ENCODE measurements at places on chromosomes 2 and 18.
A peak's percentile ranks its signal among the peaks of the same experiment; 100 is the strongest.

GRCh38 chr2:12987246-12987645, 270.5 kb downstream of the TRIB2 start:
- no peak for DNase-seq

- no peak for DNase-seq
These were observed 34.8 kb upstream of the PLB1 start for GRCh38 chr2:28461056-28461455.

GRCh38 chr2:5093518-5093917, 598.7 kb upstream of the SOX11 start:
- no peak for DNase-seq

- no peak for DNase-seq
These were observed 15.5 kb upstream of the CCDC195 start for GRCh38 chr2:224731665-224732064.

DNA sequence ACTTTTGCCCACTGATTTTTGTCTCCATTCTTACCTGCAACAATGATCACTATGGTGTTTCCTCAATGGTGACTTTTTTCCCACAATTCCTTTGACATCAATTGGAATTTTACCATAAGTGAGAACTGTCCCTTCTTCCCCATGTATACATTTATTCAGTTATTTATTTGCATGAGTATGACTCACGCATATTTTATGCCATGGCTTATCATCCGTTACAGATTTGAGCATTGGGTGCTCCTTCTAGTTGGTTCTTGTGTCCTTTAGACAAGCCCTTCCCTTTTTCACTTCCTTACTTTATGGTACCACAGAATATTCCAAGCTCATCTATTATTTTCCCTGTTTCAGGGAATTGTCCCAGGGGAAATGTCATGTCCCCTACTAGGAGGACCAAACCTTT, 7.6 kb downstream of the COX5B start:
- DNase-seq, result no peak

- no peak for DNase-seq
These were observed 1133.0 kb upstream of the LRRTM1 start for GRCh38 chr2:81437456-81438000.

- DNase-seq, result no peak
These were observed 136.6 kb downstream of the INSIG2 start for GRCh38 chr2:118224895-118225311.

DNA sequence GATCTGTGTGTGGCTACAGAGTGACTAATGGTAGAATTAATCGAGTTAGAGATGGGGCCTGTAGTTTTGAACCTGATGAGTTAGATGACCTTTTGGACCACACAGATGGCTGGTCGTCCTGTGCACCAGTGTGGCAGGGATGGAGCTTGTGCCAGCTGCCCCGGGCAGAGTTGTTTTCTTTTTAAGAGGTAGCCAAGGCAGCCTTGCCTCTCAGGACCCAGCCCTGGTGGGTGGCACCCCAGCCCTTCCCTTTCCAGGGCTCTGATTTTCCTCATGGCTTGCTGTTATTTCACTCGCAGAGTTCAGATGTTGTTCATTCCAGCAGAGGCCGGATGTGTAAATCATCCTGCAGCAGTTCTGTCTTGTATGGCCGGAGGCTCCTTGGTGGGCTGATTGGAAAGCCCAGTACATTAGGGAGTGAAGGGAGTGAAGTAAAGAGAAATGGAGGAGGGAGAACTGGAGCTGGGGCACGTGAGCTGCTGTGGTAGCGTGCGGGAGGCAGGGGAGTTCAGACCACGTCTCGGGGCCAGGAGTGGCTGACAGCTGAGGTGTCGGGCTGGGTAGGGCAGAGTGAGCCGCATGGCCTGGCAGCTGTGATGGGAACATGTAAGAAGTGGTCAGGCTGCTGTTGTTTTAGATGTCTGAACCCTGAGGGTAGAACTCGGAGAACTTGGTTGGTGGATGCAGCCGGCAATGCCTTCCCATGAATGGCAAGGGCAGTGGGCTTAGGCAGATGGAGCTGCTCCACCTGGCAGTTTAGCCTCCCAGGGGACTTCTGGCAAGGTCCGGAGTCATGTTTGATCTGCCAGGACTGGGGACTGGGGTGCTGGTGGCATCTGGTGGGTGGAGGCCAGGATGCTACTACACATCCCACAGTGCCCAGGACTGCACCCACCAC, 28.8 kb downstream of the ASAP2 start:
- DNase-seq, result no peak

GRCh38 chr2:162926501-162926900, 87.9 kb upstream of the KCNH7 start:
- no peak for DNase-seq

DNA sequence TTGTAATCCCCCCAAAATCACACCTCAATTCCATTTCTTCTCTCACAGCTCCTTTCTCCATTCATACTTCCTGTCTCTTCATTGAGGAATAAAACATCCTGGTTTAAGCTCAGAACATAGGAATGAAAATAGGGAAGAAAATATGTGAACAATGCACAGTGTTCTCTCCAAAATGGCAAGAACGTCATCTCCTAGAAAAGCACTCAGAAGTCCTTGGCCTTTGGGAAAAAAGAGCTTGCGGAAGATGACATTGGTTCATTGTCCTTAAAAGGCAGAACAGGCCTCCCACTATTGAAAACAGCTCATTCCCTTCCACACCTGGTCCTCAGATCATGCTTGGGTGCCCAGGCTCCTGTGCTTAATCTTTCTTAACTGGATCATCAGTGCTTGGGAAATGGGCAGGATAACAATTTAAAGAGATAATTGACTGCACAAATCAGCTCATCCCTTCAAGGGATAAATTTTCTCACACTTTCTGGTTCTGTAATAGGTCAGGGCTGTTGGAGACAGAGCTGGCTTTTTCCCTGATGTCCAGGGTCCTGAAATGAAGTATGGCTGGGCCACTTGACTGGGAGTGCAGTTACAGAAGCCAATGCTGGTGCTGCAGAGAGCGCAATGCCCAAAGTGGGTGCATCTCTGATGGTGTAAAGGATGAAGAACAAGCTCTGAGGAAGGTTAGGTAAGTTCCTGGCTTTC, 69.2 kb downstream of the MARCHF4 start:
- DNase-seq, result no peak

DNA sequence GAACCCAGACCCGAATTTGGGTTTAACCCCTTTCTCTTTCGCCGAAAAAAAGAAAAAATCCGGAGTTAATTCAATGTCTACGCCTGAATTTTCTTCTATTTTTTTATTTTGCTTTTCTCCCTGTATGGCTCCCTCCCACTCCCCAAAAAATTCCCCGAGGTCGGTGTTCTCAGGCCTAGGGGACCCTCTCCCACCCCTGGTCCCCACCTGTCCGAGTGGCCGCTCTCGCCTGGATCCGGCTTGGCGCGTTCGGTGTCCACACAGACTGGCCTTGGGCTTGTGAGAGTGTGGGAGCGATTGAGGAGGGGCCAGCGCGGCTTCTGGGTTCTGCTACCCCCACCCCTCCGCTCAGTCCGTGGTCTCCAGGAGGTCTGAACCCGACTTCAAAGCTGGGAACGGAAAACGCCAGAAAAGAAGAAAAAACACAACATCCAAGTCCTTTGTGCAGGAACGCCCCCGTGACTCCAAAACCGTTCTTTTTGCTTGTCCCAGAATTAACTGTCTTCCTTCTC, 5.7 kb upstream of the EN1 start:
- DNase-seq, result no peak

DNA sequence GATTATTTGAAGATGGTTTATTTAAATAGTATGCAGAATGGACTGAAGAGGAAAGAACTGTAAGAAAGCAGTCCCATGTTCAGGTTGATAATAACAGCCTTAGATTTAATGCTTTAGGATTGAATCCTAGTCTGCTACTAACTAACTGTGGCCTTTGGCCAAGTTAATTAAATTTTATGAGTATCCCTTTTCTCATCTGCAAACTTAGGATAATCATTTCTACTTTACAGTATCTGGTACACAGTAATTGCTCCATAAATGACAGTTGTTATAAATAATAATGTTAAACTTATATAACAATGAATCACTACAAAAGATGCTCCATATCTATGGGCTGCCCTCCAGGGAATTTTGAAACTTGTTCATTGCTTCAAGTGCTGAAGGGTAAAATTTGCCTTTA, 41.0 kb downstream of the FAP start:
- no peak for DNase-seq

DNA sequence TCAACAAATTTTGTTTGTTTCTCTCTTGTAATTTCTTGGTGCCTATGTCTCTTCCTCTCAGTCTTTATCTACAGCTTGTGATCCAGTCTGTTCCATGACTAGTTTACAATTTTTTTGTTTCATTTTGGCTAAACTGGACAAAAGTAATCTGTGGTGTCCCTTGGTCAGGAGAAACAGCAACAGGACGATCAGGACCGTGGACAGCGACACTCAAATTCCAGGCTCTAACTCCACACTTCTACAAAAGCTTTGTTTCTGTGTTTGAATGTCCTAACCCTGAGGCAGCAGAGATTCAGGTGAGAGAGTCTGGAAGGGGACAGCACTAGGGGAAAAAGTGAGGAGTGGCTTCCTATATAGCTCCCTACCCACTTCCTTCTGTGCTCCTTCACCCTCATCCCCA, 593.3 kb upstream of the FANCL start:
- no peak for DNase-seq

GRCh38 chr2:111668274-111668616, 215.7 kb downstream of the ANAPC1 start:
- DNase-seq, result no peak

- no peak for DNase-seq
These were observed 36.3 kb downstream of the CXCR4 start for GRCh38 chr2:136081582-136082210.

DNA sequence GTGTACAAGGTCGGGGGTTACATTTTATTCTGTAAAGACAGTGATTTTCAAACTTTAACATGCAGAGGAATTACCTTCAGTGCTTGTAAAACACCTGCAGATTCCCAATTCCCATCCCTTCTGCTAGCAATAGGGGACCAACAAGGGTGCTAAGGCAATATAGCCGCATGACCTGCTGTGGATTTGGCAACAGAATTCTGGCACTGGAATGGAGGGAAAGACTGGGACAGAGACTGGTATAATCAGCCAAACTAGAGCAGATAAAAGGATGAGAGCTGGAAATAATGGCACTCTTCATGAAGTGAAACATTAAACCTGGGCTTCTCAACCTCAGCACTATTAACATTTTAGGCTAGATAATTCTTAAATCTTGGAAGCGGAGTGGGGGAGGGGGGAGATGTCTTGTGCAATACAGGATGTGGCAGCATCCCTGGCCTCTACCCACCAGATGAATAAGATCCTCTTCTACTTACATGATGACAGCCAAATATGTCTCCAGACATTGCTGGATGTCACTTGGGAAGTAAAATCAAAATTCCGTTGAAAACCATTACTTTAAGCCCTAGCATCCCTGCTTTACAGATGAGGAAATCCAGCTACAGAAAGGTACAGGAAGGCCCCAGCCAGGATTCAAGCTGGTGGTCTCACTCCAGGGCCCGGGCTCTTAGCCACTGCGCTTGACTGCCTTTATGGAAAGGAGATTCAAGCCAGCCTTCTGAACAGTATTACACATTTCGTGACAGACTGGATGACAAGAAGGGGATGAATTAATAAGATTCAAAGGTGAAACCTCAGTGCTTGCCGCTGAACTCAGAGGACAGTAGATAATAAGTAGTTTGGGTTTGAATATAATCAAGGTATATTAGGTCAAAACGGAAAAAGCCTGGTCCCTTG, 1.7 kb downstream of the EVA1A start:
- DNase-seq, result no peak

DNA sequence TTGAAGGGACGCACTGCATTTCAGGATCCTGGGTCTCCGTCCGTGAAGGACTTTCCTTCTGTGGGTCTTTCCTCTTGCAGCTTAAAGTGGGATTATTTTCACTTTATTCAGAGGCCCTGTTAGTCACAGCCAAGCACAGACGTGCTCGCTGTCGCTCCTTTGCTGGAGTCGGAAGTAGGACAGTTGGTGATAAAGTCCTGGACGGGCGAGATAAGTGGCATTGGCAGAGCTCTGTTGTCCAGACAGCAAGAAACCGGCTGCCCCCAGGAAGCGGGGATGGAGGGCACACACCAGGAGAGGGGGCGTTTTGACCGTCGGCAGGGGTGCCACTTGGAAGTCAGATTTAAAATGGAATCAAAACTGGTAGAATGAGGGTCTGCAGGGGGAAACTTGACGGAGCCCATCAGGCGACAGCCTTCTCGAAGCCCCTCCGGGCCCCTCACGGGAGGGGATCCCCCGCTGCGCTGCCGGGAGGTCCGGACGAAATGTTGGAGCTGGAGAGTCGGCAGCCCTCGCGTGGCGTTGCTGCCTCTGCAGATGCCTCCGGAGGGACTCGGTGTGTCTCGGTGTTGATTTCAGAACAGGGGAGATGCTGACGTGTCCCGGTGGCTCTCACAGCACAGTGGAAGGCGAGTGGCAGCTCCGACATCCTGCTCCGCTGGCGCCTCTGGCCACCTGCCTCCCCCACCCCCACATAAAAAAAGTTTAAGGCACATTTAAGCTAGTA, 124.2 kb downstream of the NFATC1 start:
- no peak for DNase-seq

DNA sequence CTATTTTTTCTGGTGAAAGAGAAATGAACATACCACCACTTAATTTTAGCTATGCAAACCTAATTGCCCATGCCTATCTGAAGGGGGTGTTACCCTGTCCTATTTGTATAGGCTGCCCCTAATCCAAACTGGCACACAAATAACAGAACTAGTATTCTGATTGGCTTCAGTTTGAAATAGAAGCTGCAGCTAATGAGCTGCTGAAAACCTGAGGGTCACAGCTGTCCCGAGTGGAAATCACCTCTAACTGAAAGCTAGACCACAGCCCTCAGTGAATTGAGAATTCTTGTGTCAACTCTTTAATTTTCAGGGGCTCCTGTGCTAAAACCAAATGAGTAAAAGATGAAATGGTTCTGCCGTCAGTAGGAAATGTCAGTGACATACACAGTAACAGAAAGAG, 28.7 kb downstream of the CCDC141 start:
- no peak for DNase-seq

DNA sequence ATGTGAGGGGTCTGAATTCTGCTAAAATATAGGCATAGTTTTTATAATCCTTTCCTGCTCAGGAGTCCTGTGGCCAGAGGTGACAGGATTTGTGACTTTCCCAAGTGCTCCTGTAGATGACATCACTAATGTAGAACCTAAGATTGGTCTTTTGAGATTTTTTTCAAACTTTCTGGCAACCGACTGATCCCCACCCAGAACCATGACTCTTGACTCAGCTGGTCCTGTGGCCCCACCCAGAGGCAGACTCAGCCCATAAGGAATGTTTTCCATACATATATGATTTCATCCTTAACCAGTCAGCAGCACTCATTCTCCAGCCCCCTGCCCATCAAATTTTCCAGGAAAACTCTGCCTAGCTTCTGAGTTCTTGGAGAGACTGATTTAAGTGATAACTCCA, 46.8 kb downstream of the COMMD1 start:
- no peak for DNase-seq

- no peak for DNase-seq
These were observed 17.7 kb upstream of the RESP18 start for GRCh38 chr2:219350215-219350614.

DNA sequence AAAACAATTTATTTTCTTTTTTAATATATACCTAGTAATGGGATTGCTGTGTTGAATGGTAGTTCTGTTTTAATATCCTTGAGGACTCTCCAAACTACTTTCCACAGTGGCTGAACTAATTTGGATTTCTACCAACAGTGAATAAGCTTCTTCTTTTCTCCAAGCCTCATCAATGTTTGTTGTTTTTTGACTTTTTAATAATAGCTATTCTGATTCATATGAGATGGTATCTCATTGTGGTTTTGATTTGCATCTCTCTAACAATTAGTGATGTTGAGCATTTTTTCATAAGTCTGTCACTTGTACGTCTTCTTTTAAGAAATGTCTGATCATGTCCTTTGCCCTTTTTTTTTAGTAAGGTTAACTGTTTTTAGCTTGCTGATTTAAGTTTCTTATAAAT, 863.3 kb downstream of the CNTNAP5 start:
- DNase-seq, result no peak

- peak; percentile 26 for DNase-seq
These were observed 5.7 kb upstream of the WIPF1 start for GRCh38 chr2:174603280-174603679.
